HepG2 (cell line): ENCODE measurements at places on chromosomes 5 and 9. TPM values are rescaled to one million over a fixed set of nuclear protein-coding genes. Genes with fewer than 3 reads are reported as not detected.

PCDHB1 gene
- total RNA-seq = not detected in 2 replicates

PRRX2 gene
- total RNA-seq = not detected in 2 replicates

ENTPD2 gene
- total RNA-seq = 0.87 and 0.95 TPM in 2 replicates

DNA sequence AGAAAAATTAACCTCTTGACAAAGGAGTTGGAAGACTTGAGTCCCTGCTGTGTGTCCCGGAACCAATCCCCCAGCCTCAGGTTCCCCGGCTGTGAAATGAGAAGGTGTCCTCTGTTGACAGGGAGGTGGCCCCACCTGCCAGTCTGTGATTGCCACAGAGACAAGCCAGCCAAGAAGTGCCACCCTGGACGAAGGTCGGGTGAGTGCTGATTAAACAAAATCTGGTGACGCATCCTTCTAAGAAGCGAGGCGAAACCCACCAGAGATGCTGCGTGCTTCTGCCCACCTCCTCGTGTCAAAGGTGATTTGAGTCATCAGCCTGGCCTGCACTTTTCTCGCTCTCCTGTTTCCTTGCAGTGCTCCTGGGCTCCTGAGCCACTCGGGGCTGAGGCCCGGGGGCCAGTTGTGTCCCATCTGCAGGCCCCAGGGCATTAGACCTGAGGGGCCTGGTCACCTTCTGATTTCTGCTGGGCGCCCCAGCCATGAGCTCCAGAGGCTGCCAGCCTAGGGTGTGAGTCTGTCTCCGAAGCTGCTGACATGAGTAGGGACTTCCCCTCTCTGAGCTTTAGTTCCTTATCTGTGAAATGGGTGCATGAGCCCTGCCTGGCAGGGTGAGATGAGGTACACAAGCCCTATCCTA lies 28.7 kb downstream of the NEK6 start:
- DNase-seq = no peak
